Stimulated activated CD8-positive, alpha-beta memory T cell treated with anti-CD3 and anti-CD28 coated beads, Interleukin-15, amount 100 ng/mL, for 48 hours (primary cell): ENCODE measurements at places on chromosomes 13 and 19.

- no peak for DNase-seq
These were observed 9.4 kb downstream of the USHBP1 start for GRCh38 chr19:17255150-17255621.

GRCh38 chr13:40920826-40921225 lies 98.3 kb downstream of the ELF1 start:
- DNase-seq: no peak

DNA sequence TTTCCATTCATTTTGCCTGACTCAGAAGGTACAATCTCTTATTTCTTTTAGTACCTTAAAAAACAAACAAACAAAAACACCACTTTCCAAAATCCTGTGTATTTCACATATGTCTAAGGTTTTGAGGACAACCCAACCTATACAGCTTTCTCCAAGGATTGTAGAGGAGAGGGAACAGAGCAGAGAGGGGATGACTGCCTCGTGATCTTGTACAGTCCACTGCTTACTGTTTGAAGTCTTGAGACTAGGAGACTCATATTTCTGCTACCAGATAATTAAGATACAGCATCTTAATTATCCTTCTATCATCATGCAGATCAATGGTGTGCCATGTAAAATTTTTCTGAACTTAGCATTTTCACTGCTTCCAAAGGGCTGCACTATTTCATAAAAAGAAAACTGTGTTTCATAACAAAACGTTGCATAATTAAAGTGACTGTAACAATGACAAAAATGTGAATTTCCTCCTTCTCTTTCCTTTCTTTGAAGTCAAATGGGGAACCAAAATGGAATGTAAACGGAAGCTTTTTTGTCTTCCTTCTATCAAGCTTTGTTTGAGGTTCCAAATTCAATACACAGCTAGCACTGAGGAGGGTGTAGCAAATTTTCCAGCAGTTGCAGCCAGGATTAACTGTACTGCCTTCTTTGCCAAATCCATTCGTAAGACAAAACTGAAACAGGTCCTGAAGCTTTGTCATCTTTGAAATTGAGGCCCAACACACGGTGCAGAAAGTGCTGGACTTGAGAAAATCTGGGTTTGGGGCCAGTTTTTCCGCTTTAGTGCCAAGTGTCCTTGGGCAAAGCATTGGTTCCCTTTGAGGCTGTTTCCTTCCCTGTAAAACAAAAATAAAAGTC lies 34.9 kb upstream of the RCBTB2 start:
- no peak for DNase-seq

- DNase-seq: no peak
These were observed 87.8 kb downstream of the MAB21L1 start for GRCh38 chr13:35388441-35389355.

DNA sequence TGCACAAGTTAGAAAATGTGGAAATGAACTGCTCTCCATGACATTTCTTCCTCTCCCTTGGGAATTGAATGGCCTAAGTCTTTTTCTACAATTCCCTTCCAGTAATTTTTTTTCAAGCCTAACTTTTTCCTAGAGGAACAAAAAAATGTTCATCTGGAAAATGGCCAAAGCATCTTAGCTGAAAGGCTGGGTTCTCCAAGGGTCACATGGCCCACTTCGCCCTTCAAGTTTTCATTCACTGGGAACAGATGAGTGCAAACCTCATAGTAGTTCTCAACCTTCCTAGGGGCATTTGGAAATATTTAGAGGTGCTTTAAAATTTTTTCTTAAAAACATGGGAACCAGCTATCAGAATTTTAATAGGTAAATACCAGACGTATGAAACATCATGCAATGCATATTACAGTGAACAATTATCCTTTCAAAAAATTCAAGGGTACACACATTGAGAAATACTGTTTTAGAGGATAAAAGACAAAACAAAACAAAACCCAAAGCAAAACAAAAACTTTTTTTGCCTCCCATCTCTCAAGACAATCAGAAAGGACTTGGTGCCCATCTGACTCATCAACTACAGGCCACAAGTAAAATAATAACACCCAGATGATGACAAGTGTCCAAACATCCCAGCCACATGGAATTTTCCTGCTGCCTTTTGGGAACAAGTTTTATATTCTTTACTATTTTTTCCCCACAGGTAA lies 208.8 kb downstream of the SLITRK6 start:
- no peak for DNase-seq
